ENCODE measurements at places on chromosomes 2 and 18.
A peak's percentile ranks its signal among the peaks of the same experiment; 100 is the strongest.

GRCh38 chr18:58256316-58257080 lies 212.5 kb downstream of the NEDD4L start:
- no peak for ATAC-seq

- no peak for ATAC-seq
These were observed 75.3 kb downstream of the SMAD7 start for GRCh38 chr18:48875314-48875941.

GRCh38 chr2:57417007-57417406 lies 629.6 kb upstream of the VRK2 start:
- ATAC-seq, result no peak

DNA sequence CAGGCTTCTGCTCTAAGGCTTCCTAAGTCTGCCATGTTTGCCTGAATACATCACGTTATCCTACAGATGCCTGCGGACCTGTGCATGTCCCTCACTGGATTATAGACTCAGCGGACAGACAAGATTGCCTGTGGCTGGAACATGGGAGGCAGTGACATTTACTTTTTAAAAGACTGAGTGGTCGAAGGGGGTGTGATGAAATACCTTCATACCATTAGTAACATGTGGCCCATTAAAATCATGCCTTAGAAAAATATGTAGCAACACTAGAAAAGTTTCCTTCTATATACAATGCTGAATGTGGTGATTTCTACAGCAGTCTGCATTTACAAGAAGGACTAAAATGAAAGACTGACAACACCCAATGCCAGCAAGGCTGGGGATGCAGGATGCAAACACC lies 154.4 kb downstream of the ASB1 start:
- no peak for ATAC-seq

GRCh38 chr18:29250259-29250658 lies 1073.3 kb upstream of the CDH2 start:
- ATAC-seq, result no peak

DNA sequence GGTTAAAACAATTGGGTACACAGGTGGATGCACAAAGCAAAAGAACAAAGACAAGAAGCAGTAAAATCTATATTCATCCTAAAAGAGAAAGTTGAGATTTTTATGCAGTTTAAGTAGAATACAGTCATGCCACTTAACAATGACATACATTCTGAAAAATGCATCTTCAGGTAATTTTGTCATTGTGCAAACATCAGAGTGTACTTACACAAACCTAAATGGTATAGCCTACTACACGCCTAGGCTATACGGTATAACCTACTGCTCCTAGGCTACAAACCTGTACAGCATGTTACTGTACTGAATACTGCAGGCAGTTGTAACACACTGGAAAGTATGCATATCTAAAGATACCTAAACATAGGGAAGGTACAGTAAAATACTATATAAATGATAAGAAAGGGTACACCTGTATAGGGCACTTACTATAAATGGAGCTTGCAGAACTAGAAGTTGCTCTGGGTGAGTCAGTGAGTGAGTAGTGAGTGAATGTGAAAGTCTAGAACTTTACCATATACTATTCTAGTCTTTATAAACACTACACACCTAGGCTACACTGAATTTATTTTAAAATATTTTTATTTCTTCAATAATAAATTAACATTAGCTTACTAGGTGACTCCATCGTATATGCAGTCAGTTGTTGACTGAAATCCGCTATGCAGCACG lies 132.9 kb downstream of the BARD1 start:
- no peak for ATAC-seq

DNA sequence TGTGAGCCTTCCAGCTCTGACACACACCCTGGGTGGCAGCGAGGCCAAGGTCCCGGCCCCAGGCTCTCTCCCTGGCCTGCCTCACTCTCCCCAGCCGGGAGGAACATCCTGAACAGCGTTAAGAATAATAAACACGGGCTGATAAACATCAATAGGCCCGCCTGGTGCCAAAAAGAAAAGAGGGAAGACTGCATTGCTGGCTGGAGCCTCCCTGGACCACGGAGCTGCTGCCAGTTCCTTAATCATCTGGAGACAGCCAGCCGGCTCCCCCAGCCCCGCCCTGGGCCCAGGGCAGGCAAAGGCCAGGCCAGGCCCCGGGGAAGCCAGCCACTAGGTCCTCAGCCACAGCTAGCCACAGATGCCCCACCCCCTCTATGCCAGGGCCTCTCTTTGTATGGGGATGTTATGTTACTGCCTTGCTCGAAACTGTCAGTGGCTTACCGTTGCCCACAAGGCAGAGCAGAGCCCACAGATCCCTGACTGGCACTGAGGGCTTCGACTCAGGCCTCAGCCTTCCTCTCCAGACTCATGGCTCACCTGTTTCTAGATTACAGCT lies 293.7 kb downstream of the DYSF start:
- peak; percentile 61 for ATAC-seq

DNA sequence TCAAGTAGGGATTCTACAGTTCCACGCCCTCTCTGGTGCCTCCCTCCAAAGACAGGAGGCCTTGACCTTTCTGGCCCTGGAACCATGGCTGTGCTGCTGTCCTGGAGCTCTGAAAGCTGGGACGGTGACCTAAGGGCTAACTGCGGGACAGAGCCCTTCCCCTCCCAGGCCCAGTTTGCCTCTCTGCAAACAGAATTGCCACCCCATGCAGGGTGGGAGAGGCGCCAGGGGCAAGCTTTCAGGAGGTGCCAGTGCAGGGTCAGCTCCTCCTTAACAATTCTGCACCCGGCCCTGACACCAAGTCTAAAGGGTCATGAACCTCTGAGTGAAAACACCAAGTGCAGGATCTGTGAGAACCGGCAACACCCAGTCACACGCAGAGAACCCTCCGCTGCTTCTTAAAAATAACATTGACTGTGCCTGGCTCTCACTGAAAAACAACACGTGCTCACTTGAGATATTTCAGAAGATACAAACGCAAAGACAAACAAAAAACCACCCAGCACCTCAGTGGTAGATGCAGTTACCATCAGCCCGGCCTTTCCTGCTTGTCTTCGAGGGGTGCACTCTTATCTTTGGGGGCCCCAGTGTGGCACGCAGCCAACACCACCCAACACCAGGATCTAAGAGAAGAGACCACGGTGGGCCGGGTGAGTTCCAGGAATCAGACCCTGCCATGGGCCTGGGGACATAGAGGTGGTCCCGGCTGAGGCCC lies 1.1 kb upstream of the SNED1 start:
- ATAC-seq, result no peak

DNA sequence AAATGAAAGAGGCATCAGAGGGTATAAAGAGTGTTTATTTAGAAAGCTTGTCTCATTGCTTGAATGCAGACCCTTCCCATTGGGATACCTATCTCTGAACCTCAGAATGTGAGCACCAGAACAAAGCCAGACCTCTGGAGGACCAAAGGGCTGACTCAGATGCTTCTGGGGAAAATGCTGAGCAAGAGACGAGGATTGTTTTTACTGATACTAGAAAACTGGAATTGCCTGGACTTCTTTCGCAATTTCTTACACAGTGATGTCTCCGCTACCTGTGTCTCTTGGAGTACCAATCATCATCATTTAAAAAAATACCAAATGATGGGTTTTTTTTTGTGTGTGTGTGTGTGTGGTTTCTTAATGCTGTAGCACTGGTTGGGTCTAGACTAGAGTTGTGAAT lies 55.6 kb upstream of the CCDC85A start:
- ATAC-seq, result no peak

- ATAC-seq, result no peak
These were observed 89.8 kb downstream of the MDH1 start for GRCh38 chr2:63678551-63678950.

- ATAC-seq, result peak; percentile 22
These were observed 67.1 kb downstream of the DIPK1C start for GRCh38 chr18:74389991-74390390.

DNA sequence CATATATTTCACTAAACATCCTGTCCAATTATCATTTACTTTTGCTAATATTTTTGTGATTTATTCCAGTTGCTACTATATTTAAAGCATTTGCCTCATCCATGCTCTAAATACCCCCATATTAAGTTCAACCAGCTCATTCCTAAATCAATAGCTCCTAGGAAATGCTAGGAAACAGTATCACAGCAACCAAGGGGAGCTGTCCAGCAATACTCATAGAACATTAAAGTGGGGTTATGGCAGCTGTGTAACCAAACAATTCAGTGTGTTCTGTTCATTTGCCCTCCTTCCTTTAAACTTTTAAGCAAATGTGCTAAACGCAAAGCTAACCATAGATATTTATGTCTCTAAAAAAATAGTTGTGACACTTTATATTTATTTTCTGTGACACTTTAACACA lies 41.1 kb downstream of the ACVR1C start:
- ATAC-seq, result no peak

- no peak for ATAC-seq
These were observed 734.0 kb upstream of the CDH7 start for GRCh38 chr18:65016631-65017371.

DNA sequence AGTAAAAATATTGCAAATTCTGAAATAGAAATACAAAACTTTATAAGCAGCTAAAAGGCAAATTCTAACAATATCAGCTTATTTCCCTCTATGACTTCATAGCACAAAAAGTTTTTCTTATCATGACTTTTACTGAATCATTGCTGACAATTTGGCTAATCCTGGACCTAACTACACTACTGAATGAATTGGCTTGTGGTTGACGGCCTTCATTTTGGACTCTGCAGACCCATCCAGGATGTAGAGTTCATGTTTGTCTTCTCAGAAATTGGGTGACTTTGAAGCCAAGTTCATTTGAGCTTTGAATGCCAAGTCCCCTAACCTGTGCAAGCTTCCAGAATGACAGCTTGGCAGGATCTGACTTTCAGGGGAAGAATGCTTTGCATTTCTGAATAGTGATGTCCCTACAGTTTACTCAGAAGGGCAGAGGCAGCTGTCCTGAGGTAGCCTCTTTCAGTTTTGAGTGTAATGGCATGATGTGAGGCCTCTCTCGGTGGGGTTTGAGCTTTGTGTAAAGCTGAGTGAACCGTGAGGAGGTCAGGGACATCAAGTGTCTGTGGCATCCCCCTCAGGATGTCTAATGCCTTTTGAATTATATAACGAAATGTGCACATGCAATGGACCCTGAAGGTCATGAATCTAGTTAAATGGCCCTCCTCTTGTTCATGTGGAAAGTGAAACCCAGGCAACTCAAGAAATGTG lies 48.0 kb downstream of the EFEMP1 start:
- no peak for ATAC-seq

DNA sequence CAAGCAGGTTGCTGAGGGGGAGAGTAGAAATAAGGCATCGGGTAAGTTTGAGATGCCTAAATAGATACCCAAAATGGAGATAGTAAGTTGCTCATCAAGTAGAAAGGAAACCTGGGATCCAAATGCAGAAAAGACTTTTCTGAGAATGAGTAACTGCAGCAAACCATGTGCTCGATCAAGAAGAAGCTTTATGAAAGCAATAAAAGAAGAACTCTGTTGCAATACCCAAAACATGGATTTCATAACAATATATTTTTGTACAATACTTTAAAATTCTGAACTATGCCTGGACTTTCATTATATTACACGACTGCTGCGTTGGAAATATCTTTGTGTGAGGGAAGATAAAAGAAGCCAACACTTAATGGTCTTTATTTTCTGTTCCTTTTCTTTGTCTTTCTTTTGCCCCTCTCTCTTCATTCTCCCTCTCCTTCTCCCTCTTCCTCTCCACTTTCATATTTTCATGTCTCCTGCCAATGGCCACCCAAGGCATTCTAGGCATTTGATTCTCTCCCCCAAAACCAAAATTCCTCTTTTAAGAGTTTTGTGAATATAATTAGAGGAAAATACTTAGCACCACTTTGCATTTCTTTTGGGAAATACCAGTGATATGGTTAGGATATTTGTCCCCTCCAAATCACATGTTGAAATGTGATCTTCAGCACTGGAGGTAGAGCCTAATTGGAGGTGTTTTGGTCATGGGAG lies 257.6 kb downstream of the MREG start:
- no peak for ATAC-seq

GRCh38 chr2:85490861-85491755 lies 47.9 kb upstream of the MAT2A start:
- peak; percentile 66 for ATAC-seq

DNA sequence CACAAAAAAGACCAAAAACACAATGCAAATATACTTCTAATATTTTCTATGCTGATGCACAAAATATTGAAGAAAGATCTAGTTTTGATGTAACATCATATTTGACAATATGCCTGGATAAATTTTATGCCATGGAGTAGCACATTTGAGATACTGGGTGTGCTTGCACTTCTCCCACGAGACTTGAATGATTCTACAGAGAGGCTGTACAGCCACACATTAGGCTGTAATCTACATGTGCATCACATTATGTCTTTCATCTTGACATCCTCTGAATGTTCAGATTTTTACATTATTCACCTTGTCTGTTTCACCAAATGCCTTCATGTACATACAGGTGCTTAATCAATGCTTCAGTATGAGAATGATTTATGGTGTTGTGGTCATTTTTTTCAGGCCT lies 756.4 kb upstream of the CDH7 start:
- no peak for ATAC-seq

- ATAC-seq, result peak; percentile 86
These were observed 73.1 kb downstream of the RAB3GAP1 start for GRCh38 chr2:135124924-135125886.

All from esophagus mucosa (tissue), 1 donor.